ENCODE measurements at places on chromosomes 4 and X.

GRCh38 chr4:139562067-139562684 is 6.2 kb upstream of the SETD7 start:
- no peak for DNase-seq

GRCh38 chrX:49183701-49184281 is 2.4 kb downstream of the PRICKLE3 start:
- DNase-seq: no peak

GRCh38 chr4:108709722-108710121 is 53.1 kb downstream of the ETNPPL start:
- no peak for DNase-seq

DNA sequence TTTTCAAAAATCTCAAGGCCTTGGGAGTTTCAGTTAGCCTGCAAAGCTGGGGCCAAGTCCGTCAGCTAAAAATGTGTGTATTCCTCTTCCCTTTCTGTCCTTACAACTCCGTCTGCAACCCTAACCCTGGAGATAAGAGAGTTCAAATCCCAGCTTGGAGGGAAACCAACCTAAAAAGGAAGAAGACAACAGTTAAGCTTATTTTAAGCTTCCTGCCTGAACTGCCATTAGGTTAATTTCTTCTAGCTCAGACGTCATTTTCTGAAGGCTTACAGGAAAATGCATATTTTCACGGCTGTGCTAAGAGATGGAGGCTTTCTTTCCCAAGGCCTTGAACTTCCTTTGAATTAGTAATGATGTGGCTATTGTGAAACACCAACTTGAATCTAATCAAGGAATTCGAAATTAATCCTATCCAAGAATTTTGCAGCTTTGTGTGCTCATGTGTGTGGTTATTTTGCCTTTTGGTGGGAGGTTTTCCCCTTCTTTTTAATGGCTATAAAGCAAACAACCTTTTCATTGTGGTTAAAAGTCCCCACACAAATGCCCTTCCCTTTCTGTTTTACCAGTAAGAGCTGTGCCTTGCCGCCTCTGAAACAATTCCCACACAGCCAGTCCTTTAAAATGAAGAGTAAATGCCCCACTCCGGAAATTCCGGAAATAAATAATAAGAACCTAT is 103.5 kb downstream of the IRF2 start:
- no peak for DNase-seq

DNA sequence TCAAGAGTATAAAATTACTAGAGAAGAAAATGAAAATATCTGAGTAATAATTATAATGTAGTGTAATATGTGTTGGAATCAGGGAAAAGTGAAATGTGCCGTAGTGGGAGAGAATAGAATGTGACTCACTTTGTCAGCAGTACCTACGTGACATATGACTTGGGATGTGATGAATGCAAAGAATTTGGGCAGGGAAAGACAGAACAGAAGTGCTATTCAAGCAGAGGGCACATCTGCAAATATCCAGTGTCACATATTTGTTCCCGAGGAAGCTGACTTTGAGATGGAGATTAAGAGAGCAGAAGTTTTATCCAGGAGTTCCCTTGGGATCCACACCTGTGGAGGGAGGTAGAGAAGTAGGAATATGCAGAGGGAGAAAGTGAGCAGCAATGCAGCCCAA is 69.3 kb upstream of the HS3ST1 start:
- no peak for DNase-seq

Data from C1 segment of cervical spinal cord (tissue), 14 donors.